ENCODE measurements at places on chromosomes 1 and 21.

GRCh38 chr1:15944308-15945010 lies 31.4 kb downstream of the ZBTB17 start:
- no peak for DNase-seq

GRCh38 chr1:33548319-33548718 lies 75.9 kb downstream of the ZSCAN20 start:
- DNase-seq: no peak

DNA sequence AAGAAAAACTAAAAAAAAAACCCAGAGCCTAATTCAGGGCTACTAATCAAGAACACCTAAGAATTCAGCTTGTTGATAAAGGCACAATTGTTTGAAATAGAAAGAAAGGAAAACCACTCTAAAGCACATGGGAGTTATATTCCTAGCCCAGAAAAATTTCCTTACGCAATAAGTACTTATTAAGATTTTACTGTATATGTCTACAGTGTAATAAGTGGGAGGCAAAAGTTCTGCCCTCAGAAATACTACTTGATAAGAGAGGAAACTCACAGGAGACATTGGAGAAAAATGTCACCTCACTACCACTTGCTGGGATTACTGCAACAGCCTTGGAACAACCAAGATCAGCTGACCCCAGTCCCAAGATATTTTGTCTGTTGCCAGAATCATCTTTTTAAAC lies 66.1 kb downstream of the IARS2 start:
- DNase-seq: no peak

GRCh38 chr1:31154632-31155215 lies 85.0 kb downstream of the NKAIN1 start:
- peak; percentile 87 for DNase-seq

- no peak for DNase-seq
Measured at GRCh38 chr1:76826072-76826845, 41.0 kb upstream of the ST6GALNAC5 start.

GRCh38 chr1:181817091-181817490 lies 244.4 kb downstream of the ZNF648 start:
- DNase-seq: no peak

- DNase-seq: no peak
Measured at GRCh38 chr1:97136996-97137395, 415.4 kb downstream of the PTBP2 start.

All from NCI-H2081 (cell line).